ENCODE measurements at places on chromosomes 2 and 18.

DNA sequence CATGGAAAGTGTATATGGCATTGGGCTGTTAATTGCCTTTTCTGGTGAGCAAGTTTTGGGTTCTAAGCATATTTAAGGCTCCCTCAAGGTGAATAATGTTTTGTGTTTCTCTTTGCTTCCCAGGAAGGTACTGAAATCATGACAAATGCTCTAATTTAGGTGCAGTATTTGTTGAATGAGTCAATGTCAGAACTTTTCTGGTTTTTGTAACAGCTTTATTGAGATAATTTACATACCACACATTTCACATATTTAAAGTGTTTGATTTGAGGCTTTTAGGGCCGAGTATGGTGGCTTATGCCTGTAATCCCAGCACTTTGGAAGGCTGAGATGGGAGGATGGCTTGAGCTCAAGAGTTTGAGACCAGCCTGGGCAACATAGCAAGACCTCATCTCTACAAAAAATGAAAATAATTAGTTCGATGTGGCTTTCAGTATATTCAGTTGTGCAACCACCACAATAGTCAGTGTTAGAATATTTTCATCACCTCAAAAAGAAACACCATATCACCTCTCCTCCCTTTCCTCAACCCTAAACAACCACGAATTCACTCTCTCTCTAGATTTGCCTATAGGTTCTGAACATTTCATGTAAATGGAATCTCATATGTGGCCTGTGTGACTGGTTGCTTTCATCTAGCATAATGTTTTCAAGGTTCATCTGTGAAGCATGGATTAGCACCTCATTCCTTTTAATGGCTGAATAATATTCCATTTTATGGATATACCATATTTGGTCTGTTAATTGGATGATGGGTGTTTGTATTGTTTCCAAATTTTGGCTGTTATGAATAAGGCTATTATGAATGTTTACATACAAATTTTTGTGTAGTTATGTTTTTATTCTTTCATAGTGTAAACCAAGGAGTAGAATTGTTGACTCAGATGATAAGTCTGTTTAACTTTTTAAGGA, 54.9 kb downstream of the MGAT5 start:
- DNase-seq = no peak

- DNase-seq = no peak
These were observed 103.9 kb downstream of the RTN4 start for GRCh38 chr2:54946220-54946805.

GRCh38 chr2:219997341-219997851, 370.0 kb downstream of the SLC4A3 start:
- DNase-seq = no peak

- DNase-seq = no peak
These were observed 20.7 kb downstream of the SLC14A2 start for GRCh38 chr18:45635893-45636509.

GRCh38 chr2:74577448-74577847, 22.9 kb downstream of the DOK1 start:
- DNase-seq = no peak

- no peak for DNase-seq
These were observed 25.0 kb upstream of the RNF152 start for GRCh38 chr18:61917818-61918217.

DNA sequence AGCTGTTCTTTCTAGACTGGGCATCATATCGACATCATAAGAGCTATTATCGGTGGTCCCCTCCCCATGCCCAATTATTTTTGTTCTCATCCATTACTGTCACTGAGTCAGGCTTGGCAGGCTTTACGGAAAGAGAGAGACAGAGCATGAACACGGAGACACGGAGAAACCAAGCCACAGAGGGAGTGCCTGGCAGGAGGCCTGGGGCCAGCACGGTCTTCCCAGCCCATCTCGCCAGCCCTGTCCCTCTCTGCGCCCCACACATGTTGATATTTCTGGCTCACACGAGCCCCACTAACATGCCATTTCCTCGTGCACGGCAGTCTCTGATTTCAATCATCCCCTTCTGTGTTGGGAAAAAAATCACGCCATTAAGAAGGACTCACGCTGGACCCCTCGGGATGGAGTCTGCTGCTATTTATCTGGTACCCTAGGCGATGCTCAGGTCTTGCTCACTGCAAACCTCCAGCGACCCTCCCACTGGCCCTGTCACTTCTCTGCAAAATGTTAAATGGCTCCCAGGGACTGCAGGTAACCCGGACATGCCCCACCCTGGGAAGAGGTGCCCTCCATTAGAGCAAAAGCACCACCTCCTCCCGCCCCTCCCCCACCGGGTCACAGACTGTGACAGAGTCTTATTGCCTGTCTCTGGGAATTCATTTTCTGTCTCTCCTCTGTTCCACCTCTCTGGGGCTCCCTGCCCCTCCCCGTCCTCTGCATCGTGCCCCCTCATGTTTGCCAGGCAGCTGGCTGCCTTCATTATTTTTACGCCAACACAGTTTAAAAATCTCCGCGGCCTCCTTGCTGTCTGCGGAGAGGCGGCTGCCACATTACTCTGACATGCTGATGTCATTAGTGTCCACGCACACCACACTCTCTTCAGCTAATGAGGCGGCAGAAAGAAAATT, 40.1 kb upstream of the GBX2 start:
- no peak for DNase-seq

DNA sequence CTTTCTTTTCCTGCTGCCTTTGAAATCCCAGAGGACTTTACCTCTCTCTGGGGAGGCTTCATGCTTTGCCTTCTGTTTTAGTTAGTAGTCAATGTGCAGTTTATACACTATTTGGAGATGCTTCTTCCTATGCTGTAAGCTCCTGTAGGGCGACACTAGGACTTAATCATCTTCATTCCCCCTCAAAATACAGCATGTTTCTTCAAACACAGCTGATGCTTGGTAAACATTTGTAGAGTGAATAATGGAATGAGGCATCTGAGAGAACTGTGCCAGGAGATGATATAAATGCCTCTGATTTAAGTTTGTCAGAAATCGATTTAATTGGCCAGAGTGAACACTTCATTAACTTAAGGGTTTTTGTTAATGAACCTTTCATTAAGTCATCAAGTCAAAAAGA, 43.4 kb downstream of the LHCGR start:
- DNase-seq = no peak

- no peak for DNase-seq
These were observed 112.3 kb upstream of the LYPD1 start for GRCh38 chr2:132782176-132782783.

GRCh38 chr2:240358080-240358479, 77.4 kb upstream of the GPC1 start:
- DNase-seq = no peak

GRCh38 chr2:3627500-3628100, 30.4 kb upstream of the ALLC start:
- DNase-seq = no peak

DNA sequence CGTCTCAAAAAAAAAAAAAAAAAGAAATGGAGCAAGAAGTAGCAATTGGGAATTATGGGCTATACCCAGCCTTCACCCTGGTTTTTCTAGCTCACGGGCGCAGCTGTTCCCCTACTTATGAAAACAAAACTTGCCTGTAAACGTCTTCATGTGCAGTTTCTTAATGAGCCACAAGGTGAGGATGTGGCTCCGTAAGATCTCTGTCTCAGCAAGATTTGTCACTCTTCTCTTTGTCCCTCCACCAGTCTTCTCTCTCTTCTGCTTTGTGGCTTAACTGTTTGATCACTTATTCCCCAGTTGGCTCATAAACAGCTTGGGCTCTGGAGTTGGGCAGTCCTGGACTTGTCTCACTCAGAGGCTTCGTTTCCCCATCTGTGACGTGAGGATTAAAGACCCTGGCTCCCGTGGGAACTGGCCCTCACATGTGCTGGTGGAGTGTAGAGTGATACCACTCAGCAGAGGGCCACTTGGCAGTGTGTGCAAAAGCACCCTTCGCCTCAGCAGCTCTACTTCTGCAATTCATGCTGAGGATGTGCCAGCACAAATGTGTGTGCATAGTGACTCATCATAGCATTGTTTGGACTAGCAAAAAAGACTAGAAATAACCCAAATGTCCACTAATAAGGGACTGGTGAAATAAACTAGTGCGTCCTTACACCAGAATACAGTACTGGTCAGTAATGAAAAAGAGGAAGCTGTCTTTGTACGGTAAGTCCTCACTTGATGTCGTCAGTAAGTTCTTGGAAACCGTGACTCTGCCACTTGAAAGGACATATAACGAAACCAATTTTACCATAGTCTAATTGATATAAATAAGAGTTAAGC, 8.7 kb downstream of the CEP68 start:
- peak; percentile 77 for DNase-seq

GRCh38 chr18:37946324-37946723, 380.7 kb upstream of the CELF4 start:
- no peak for DNase-seq

GRCh38 chr2:67600946-67601345, 203.8 kb downstream of the ETAA1 start:
- no peak for DNase-seq

DNA sequence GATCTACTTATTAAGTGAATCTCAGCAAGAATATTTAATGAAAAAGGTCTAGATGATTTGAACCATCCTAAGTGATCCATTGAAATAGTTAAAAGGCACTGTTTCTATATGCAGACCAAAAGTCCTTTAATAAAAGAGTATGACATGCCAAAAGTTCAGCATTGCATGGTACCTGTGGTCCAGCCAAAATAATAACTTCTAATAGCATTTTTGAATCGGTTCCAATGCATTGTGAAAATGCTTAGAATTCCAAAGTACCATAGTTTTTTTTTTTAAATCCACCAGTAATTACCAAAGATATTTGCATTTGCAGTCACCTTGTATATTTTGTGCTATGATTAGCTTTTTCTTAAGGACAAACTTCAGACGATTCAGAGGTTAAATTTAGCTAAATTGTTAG, 79.9 kb downstream of the NYAP2 start:
- DNase-seq = no peak

DNA sequence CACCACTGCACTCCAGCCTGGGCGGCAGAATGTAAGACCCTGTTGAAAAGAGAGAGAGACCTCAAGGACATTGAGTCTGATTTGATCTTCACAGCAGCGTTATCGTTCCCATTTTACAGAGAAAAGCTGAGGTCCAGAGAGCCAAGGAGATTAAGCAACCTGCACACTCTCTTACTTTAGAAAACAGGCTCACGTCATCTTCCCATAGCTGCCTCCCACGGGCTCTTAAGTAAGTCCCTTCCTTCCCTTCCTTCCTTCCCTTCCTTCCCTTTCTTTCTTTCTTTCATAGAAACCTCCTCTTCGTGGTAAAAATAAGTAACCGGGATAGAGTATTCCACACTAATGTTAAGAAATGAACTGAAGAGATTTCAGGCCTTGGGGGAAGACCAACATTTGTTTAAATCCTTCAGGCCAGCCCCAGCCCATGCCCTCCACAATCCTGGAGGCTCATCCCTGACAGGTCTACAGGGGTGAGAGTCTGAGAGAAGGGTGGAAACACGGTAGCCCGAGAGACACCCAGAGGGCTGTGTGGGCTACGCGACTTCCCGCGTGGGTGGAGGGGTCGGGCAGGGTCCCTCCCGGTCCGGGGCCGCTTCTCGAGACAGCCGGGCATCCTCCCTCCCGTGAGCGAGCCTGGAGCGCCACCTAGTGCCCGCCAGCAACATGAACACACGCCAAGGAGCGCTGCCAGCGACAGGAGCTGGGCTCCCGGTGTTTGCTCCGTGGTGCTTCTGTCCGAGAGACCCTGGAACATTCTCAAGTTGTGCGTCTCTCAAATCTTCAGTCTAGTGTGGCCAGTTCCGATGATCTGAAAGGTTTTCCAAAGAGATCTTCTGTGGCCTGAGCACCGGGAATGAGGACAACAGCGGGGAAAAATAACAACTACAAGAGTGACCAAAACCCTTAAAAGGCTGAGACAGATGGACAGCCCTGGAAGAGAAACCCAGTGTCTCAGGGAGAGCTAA, 160.3 kb downstream of the INO80D start:
- peak; percentile 65 for DNase-seq

- no peak for DNase-seq
These were observed 142.0 kb downstream of the ASB1 start for GRCh38 chr2:238568455-238569440.

GRCh38 chr18:31155498-31155897, 7.2 kb downstream of the DSC1 start:
- no peak for DNase-seq

- peak; percentile 65 for DNase-seq
These were observed 40.0 kb upstream of the MCM6 start for GRCh38 chr2:135916207-135916606.

- no peak for DNase-seq
These were observed 345.7 kb downstream of the CYP26B1 start for GRCh38 chr2:71801969-71802368.

GRCh38 chr2:67304300-67304890, 92.7 kb upstream of the ETAA1 start:
- DNase-seq = no peak

DNA sequence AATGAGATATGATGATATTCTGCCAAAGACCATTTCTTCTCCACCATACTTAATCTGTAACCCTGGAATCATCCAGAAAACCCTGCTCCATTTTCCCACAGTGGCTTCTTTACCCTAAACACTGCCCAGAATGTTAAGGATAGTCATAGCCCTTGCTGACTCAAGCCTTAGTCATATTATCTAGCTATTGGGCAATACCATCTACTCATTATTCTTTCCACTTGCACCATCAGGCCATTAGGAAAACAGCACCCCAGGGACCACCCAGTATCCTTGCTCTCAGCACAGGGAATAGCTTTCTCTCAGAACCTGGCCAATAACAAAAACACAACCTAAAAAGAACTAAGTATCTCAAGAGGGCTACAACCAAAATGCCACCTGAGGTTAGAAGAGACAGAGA, 445.7 kb upstream of the SLC14A2 start:
- no peak for DNase-seq

DNA sequence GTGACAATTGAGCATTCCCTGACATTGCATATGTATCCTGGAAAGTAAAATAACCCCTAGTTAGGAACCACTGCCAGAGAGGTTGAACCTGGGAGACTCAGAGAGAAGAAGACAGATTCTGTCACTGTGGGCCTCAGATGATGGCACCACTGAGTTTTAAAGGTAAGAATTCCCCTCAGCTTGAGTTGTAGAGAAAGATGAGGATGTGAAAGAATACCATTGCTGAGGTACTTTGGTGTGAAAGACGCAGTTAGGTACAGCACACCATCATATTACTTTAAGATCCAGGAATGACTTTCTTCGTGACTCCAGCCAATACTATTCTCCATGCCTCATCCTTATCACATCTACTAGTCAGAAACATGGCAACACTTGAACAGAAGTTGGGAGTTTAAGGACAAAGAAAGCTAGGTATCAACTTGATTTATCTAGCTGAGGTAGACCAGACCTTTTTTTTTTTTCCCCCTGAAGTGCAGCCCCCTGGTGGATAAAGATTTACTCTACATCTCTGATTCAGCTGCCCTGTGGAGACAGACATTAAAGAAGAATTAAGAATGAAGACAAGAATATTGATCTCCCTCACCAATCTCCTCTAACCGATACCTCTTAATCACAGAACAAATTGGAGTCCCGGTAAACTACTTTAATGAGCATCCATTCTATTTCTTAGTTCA, 630.5 kb upstream of the FANCL start:
- no peak for DNase-seq

GRCh38 chr2:140242889-140243288, 1462.7 kb upstream of the NXPH2 start:
- DNase-seq = no peak

GRCh38 chr2:222813177-222813843, 47.5 kb upstream of the ACSL3 start:
- no peak for DNase-seq
